ENCODE measurements at places on chromosomes 6 and 20.

DNA sequence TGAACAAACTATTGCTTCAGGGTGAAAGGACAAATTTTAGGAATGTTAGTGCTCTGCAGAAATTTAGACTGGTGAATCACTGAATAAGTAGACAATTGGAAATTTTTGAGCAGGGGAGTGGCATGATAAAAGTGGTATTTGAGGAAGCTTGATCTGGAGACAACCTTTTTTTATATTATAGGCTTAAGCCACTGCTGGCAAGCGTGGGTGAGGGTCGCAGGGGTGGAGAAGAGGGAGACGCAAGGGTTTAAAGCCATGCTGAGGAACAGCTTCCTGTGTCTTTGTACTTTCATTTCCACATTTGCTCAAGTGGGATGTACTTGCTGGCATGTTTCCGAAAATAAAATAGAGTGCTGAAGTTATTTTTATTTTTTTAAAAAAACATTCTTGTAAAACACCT, 23.7 kb downstream of the NCOA7 start:
- DNase-seq: no peak

GRCh38 chr20:31440012-31440659, at the start of gene DEFB123:
TSS of gene DEFB123 (plus strand) at chr20:31440632. CDS start at chr20:31440699, 67 bp downstream.
- no peak for DNase-seq

GRCh38 chr20:23233341-23233740, 117.2 kb upstream of the NXT1 start:
- DNase-seq: no peak

- no peak for DNase-seq
Observed at GRCh38 chr20:44413575-44414345, 58.3 kb downstream of the HNF4A start.

DNA sequence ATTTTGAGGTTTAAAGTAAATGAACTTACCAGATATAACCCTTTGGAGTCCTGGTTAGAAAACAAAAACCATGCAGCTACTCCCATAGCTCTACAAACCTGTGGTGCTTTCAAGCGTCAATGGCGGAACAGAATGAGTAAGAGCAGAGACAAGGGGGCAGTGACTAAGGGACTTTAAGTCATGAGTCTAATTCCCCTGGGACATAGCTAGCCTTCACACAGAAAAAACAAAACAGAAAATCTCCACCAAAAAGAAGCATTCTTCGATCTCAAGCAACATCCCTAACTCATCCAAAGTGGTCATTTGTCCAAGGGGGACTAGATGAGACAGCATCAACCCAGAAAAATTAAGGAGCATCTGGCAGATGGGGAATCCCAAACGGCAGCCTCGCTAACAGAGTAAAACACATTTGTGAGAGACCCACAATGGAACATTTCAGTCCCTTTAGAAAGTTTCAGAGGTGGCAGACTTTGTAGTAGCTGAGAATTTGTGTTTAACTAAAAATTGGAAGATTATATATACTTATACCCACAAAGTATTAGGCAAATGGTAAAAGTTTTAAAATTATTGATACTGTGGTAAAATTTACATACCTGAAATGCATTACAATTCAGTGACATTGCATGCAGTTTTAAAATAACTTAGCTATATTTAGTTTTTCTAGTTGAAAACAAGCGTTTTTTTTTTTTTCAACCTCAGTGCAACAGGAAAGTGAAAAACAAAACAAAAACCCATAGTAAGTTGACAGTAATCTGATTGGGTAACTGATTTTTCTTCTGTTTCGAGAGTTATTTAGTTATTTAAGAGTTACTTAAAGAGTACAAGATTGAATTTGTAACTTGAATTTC, 67.5 kb downstream of the KCNQ5 start:
- no peak for DNase-seq

DNA sequence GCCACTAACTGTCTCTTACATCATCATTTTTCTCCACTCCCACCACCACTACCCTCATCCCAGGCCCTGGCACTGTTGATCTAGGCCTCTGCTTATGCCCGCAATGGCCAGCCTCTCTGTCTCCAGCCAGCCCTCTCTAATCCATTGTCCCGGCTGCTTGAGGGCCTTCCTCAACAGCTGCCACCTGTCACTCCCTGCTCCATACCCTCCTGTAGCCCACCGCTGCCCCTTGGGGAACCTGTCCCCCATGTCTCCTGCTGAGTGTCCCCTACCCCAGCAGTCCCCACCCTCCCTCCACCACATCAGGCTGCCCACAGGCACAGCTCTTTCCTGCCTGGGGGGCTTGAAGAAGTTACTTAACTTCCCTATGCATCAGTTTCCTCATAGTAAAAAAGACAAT, 13.4 kb downstream of the TEAD3 start:
- no peak for DNase-seq
